ENCODE measurements at places on chromosomes 1 and 21.

GRCh38 chr1:77230051-77230450 lies 10.8 kb upstream of the PIGK start:
- DNase-seq = no peak

GRCh38 chr21:41767606-41768436 lies 969 bp upstream of the RIPK4 start:
- DNase-seq = no peak

DNA sequence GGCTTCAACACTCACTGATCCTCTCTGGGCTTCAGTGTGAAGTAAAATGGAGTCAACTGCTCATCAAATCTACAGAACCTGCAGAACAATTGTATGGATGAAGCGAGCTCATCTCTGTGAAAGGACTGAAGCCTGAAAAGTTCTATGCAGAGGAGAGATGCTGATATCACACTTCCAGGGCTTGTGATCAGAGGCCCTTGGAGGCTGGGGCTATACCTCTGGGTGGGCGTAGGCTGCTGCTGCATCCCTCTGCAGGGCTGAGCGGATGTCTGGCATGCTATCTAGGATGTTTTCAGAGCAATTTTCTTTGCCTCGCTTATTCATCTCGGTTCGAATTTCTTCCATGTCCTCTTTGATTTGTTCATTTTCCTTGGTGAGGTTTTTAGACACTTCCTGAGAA lies 17.6 kb downstream of the OLFML2B start:
- DNase-seq = no peak

DNA sequence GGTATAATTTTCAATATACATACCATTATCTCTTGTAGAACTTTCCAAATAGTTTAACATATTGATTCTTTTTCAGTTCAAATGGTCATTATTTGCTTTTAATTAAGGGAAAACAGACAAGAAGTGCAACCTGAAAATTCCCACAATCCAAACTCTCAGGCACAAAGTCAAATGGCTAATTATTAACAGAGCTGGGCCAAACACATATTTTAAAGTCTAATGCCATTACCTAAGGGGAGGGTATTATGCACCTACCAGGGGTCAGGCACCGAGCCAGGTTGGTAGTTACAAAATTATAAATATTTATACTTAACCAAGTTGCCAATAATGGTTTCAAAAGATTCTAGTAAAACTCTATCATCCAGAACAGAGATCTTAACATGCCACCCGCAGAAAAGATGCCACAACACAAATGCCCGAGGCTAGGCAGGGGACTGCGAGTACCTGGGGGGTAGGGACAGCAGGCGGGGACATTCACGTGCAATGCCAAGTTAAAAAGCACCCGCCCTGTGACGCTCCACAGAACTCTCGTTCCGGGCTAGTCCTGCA lies 15.0 kb downstream of the LBR start:
- no peak for DNase-seq

- no peak for DNase-seq
Measured at GRCh38 chr1:46539972-46540371, 11.5 kb downstream of the KNCN start.

DNA sequence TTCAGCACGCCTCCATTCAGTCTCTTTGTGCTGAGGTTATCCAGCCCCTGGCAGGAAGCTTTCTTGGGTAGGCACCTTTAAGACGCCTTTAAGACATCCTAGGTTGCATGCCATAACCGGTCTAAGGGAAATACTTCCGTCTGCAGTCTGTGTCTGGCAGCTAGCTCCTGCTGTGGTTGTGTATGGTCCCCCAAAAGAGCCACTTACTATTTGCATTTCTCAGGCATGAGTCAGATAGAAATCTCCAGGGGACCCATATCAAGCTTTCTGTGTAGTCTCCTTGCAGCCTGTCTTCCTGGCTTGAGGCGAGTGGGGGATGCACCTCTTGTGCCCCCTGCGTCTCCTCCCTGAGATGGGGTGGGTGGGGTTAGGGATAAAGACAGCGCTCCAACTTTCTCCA lies 10.0 kb upstream of the RYR2 start:
- DNase-seq = no peak

DNA sequence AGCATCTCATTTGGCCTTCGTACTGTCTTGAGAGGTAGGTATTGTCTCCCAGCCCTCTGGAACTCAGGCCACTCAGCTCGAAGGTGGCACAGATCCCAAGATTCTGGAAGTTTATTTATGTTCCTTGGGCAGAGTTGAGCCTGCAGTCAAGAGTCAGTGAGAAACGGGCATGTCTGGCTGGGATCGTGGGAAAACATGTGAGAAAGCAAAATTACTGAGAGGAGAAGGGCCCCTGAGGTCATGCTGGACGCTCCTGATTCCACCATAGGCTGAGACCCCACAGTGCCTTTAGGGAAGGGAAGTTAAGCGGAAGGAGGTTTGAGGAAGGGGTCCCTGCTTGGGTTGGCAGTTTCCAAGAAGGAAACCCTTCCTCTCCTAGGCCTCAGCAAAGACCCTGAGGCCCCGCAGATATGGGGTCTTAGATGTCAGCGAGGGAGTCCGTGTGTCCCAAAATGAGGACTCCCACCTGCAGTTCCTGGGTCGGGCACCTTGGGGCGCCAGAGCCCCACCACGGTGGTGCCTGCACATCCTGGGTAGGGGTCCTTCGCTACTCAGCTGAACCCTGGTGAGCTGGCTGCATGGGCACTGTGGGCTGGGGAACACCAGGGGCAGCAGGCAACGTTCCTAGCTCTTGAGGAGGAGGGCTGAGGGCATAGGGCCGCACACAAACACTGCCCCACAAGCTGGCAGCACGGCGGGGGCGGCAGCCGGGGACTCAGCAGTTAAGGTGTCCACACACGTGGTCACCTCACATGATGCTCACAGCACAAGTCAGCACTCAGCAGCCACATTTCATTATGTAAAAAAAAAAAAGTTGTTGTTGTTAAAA lies 12.3 kb upstream of the SEMA4A start:
- DNase-seq = no peak

Data from GM12891 (cell line).